ENCODE measurements at places on chromosomes 6 and 20.

GRCh38 chr6:28922821-28923317, 916 bp downstream of the TRIM27 start:
- no peak for DNase-seq

- DNase-seq: no peak
Measured at GRCh38 chr20:50577175-50578018, 67.2 kb downstream of the PTPN1 start.

DNA sequence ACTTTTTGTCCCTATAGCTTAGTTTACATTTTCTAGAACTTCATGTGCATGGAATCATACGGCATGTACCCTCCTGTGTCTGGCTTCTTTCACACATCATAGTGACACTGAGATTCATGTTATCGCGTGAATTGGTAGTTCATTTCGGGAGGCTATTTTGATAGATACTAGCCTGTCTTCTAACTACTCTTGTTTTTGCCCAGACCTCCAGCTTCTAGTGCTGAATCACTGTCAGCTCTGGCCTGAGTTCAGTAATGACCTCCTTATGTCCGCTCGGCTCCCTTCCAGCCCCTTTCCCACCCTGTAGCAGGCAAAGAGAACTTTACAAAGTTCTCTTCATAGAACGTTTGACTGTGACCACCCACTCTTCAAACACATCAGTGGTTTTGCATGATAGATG, 14.1 kb downstream of the MYBL2 start:
- no peak for DNase-seq

DNA sequence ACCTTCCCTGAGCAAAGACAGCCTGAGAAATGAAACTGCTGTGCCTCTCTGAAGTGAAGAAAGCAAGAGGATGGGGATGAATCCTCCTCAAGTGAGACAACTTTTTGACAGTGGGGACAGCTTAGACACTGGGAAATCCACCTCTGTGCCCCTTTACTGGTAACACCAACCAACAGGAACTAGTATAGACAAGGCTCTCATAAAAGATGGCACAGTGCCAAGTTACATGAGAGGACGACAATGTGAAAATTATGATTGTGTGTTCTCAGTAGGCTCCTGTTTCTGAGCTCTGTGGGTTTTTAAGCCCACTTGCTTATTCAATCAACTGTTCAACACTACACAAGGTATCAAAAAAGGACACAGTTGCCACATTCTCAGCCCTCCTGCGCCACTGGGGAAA, 41.6 kb upstream of the LYRM2 start:
- no peak for DNase-seq

DNA sequence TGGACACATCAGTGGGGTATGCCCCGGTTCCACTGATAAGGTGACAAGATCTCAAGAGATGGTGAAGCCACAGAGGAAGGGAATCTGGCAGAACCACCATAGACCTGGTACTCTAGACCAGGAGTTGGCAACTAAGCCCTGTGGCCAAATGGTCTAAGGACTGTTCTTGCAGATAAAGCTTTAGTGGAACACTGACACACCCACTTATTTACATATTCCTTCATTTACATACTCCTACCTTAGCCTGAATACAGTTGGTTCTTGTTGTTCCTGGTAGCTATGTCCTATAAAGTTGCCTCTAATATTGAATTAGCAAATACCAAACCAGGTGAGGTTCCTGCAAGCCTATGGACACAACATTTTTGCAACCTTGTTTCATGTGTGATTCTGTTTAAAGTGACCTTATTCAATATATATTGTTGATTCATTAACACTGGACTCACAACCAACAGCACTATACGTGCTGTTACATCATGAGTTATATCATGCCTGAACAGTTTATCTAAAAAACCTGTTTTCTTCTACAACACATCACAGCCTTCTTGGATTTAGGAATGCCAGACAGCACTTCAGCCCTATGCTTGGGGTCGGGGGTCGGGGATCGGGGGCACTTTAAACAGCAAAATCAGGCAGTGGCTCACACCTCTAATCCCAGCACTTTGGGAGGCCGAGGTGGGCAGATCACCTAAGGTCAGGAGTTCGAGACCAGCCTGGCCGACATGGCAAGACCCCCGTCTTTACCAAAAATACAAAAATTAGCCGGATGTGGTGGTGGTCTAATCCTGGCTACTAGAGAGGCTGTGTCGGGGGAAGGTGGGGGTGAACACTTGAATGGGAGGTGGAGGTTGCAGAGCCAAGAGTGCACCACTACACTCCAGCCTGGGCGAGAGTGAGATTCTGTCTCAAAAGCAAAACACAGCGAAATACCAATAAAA, 2.5 kb downstream of the CCDC167 start:
- DNase-seq: no peak

DNA sequence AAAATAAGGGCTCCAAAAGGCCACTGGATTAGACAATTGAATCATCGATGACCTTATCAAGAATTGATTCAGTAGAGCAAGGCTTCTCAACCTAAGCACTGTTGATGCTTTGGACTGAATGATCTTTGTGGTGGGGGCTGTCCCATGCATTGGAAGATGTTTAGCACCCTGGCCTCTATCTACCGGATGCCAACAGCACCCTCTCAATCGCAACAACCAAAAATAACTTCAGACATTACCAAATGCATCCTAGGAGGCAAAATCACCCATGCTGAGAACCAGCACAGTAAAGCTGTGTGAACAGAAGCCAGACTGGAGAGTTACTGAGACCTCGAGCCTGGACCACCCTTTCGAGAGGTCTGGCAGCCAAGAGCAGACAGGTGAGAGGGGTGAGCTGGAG, 67.5 kb downstream of the TBC1D7 start:
- DNase-seq: no peak

DNA sequence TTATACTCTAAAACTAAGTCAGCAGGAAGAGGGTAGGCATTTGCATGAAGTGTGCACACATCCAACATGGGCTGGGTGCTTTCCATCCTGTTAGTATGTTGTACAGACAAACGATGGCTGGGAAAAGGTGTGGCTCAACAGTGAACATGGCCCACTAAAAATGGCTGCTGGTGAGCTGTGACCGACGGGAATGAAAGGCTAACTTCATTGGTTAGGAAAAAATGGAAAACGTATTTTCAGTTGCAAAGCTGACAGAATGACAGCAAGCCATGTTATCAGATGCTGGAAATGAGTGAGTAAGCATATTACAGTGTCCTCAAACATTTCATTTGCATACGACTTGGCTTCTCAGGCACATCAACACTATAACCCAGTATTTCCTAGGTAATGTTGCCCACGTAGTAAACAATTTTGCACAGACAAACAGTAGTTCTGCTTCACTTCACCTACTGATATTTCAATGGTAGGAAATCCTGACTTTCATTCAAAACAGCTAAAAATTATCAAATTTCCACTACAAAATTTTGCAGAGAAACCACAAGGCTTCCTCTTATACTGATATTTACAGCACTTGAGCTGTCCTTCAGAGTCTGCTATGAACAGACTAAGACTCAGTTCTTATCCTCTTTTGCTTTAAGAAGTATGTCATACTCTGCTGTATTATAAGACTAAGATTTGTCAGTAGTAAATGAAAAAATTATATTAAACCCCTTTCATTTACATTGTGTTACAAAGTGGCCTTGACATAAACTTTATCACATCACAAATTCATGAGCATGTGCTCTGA, 98.9 kb downstream of the IRF4 start:
- DNase-seq: no peak

- no peak for DNase-seq
Measured at GRCh38 chr20:62388839-62389600, 2.1 kb downstream of the RPS21 start.

- DNase-seq: no peak
Measured at GRCh38 chr6:145199961-145200360, 535.4 kb downstream of the EPM2A start.

DNA sequence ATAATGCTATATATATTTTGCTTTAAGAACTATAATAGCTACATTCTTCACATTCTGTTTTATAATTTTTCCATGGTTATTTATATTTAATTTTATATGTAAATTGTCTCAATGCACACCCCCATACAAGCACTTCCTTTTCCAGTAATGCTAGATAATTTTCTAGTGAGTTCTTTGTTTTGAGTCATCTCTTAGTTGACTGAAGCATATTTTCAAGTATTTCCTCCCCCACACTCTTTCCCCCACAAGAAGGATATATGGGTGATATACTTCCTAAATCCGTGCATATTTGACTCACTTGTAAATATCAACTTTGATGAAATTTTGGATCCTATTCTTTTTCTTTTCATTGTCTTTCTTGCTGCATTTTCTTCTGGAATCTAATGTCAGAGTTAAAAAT, 82.1 kb upstream of the SRSF6 start:
- no peak for DNase-seq

- DNase-seq: no peak
Measured at GRCh38 chr20:49433333-49433732, 49.1 kb downstream of the KCNB1 start.

DNA sequence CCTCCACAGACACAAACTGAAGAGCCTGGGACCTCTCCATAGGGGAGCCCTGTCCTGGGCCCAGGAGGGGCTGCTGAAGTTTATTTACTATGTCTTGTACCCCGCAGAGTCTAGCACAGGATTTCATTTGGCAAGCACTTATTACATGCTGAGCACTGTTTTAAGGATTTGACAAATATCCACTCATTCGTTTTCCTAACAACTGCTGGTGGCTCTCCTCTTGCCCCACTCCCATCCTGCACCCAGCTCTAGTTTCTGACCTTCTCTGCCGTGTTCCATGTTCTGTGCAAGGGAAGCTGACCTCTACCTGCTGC, 127.0 kb upstream of the MAFB start:
- no peak for DNase-seq

- DNase-seq: no peak
Measured at GRCh38 chr6:97068211-97068610, 143.7 kb downstream of the KLHL32 start.

DNA sequence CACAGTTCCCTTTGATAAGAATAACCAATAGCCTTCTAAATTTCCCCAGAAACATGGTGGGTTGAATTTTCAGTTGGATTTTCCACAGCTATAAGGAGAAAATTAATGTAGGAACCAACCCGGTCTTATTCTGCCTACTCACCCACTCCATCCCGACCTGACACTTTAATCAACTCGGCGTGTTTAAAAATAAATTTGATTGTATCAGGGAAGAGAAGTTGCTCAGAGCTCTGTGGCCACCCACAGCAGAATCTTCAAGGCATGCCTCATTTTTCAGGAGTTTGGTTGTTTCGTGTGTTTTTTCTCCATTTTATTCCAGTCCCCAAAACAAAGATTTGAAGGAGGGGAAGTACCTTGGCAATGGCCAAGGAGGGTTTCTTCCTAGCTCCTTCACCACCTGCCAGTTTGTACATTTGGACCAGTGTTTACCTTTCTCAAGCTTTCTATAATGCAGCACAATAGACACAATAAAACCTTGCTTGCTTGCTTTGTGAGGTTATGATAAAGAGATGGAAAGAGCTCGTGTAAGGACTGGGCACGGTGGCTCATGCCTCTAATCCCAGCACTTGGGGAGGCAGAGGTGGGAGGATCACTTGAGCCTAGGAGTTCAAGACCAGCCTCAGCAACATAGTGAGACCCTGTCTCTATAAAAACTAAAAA, 297.2 kb upstream of the JARID2 start:
- DNase-seq: no peak

DNA sequence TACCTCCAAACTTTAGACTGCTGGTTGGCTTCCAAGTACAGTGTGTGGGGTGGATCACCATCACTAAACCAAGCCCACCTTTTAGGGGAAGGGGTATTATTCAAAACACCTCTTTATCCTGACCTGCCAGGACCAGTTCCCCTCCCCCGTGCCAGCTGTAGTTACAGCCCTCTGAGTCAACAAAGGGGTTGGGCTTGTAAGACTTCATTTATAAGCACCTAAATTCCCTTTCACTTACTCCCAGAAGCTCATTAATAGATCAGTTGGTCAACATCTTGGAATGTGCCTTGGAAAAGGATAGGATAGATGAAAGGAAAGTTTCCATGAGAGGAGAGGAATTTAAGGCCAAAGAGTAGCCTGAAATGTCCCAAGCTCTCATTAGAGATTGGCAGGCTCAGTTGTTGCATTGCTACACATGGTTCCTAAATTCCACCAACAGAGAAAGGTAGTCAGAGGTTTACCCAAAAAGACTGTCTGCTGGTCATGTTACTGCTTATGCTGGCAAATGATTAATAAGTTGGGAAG, 59.2 kb downstream of the TNFAIP3 start:
- peak; percentile 63 for DNase-seq

Measured in non-pigmented ciliary epithelial cell (primary cell).